ENCODE measurements at places on chromosomes 6 and 20.

DNA sequence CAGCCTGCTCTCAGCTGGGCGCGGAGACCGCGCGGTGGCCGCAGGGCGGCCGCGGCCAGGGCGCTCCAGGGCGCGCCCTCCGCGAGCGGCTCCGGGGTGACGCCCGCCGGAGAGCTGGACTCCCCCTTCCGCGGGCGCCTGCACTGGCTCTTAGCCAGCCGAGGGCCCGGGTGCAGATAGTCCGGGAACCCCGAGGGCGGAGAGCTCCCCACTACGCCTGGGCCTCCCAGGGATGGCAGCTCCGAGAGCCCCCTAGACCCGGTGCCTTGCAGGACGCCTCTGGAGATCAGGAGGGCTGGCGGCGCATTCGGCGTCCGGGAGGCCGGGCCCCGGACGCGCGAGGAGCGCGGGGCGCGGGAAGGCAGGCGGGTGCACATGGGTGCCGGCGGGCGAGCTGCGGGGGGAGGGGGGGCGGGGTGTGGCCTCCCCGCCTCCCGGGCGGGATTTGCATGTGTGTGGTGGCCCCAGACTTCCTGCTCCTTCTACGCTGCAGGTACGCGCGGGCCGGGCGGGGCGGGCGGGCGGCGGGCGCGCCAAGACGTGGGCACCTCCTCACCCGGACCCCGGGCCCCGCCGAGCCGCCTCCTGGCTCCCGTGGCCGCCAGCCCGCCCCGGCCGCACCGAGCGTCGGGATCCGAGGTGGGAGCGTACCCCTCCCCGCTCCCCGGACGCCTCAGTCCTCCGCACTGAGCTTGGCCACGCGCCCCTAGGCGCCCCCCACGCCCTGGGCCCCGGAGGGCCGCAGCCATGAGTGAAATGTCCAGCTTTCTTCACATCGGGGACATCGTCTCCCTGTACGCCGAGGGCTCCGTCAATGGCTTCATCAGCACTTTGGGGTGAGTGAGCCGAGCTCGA, at the start of gene ITPR3:
ITPR3 (plus strand) TSS at position 467 of the 855 bp plus-strand sequence; CDS start at position 748, 281 bp downstream.
- peak; percentile 70 for DNase-seq

- peak; percentile 20 for DNase-seq
Measured at GRCh38 chr20:63140514-63141433, 75.2 kb downstream of the YTHDF1 start.

DNA sequence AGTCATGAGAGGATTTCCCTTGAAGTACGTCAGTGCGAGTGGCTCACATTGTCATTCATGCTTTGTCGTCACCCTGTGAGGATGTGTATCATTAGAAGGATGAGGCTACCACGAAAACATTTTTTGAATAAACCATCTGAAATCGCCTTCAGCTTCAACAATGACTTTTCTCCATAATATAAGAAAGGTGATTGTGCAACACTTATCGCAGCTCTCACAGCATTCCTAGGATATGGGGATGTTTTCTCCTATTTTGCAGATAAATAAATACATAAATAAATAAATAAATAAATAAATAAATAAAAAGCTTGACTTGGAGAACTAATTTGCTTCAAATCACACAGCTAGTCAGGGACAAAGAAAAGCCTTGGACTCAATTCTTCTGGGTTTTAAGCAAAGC, 326.5 kb downstream of the FOXA2 start:
- no peak for DNase-seq

DNA sequence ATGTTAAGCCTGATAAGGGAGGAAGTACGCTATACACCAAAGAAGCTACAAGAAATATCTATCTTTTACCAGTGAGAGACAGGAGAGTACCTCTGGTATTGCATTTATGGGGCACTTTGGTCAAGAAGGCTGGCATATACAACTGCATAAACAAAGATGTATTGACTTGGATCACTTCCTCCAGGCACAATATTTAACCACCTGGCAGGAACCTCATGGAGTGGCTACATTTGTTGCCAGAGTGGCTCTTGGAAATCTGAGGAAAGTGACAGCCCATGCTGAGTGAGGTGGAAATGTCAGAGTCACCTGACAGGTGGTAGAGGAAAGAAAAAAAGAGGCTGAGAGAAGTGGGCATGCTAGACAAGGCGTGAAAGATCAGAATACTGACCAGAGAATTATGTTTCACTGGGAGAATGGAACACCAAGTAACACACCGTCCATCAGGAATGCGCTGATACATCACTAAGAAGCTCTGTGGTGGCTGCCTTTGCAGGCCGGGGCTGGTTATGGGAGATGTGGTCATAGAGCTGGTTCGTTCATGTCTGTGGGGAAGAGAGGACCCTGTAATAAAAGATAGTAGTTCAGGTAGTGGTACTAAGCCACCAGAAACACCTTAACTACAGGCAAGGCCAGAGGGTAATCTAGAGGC, 61.4 kb upstream of the UFL1 start:
- no peak for DNase-seq

GRCh38 chr6:169859978-169860703, 108.7 kb downstream of the ERMARD start:
- peak; percentile 37 for DNase-seq

DNA sequence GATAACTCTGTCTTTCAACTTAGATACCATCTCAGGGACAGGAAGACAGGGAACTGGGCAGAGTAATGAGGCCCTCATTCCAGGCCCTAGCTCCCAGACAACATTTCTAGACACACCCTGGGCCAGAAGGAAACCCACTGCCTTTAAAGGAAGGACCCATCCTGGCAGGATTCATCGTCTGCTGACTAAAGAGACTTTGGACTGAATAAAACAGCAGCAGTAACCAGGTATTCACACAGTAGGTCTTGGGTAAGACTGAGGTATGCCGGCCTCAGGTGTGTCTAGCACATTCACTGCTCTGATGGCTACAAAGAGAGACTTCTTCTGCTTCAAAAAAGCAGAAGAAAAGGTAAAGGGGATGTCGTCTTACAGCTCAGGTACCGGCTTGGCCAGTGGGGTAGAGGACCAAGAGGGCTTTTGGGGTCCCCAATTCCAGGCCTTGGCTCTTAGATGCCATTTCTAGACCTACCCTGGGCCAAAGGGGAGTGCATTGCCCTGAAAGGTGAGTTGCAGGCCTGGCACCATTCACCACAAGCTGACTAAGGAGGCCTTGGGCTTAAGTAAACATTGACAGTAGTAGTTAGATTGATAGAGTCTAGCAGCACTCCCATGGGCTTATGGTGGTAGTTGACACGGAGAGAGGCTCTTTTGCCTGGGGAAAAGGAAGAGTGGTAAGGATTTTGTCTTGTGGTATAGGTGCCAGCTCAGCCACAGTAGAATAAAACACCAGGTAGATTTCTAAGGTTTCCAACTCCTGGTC, 13.4 kb downstream of the SNX14 start:
- DNase-seq, result no peak

- no peak for DNase-seq
Measured at GRCh38 chr6:149235130-149235561, 82.4 kb upstream of the TAB2 start.

DNA sequence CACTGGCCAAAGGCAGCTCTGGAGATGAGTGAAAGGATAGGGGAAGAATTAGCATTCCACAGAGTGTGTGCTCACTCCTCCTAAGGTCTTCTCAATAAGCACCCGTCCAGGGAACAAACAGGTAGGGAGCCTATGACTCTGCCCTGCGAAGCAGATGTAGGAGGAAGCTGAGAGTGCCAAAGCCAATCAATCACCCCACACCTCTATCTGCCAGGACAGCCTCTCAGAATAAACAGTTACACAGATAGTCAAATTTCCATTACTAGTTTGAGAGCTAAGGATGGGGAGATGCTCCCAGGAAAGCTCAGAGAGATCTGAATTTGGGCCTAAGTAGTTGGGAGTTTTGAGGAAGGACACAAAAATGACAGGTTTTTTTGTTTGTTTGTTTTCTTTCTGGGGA, 40.5 kb upstream of the SLA2 start:
- DNase-seq, result no peak

- no peak for DNase-seq
Measured at GRCh38 chr6:158172001-158172400, 3.9 kb downstream of the GTF2H5 start.

GRCh38 chr6:135488023-135488422, 9.5 kb downstream of the AHI1 start:
- DNase-seq, result no peak

DNA sequence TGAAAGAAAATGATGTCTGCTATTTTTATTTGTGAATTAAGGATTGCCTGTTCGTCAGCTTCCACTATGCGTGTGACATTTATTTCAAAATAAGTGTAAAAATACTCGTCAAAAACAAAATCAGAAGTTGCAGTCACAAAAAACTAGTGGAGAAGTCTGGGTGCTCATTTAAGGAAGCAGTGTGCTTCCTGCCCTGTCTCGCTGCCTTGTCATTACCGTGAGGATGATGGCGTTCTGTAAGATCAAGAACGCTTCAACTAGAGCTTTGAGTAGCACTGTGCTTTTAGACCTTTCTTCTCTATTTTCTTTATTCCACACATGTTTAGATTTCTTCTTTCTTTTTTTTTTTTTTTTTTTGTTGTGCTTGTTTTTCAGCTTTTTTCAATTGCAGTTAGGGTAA, 186.9 kb downstream of the TBC1D7 start:
- no peak for DNase-seq

DNA sequence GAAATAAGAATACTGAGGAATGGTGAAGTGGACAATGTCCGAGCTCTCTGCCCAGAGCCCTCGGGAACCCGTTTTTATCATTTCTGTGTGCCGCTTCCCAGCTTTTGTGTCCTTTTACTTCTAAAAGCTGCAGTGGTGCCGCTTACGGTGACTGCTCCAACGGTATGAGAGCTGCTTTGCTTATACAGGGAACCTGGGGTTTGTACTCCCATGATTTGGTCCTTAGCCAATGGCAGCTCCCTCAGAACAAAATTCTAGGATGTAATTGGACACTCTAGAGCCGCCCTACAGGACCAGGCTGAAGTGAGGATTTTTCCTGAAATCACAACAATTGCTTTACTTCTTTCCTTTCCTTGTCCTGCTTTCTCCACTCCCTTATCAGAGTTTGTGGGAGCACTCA, 24.2 kb upstream of the PCSK2 start:
- no peak for DNase-seq

DNA sequence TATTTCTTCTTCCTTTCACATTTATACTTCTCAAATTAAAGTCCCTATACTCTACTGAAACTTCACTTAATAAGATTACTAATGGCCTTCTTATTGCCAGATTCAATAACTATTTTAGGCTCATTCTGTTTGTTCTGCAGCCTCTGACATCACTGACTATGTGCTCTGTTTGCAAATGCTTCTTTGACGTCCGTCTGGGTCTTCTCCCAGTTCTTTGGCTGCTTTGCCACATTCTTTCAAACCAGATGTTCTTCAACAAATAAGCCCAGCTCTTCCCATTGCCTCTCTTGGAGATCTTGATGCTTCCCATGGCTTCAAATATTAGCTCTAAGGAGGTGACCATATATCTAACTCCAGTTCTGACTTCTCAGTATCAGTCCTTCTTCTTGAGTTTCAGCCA, 117.4 kb downstream of the BTBD9 start:
- DNase-seq, result no peak

GRCh38 chr6:101760843-101761621, 367.5 kb downstream of the GRIK2 start:
- DNase-seq, result no peak

DNA sequence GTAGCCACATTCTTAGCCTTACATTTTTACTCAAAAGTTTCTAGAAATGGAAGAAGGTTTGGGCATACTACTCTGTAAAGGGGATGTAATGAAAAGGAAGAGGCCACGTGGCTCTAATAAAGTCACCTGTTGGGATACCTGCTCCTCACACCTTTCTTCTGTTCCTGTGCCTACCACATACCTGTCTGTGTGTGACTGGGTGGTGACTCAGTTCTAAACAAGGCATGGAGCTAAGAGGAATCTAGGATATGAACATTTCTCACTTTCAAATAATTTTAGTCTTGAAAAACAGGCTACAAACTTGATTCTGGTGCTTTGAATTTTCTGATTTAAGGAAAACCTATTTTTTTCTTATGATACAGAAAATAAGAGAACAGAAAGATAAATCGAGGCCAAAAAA, 363.6 kb downstream of the RFPL4B start:
- no peak for DNase-seq

GRCh38 chr6:138307816-138308730, 69.6 kb upstream of the SMIM28 start:
- DNase-seq, result peak; percentile 58

DNA sequence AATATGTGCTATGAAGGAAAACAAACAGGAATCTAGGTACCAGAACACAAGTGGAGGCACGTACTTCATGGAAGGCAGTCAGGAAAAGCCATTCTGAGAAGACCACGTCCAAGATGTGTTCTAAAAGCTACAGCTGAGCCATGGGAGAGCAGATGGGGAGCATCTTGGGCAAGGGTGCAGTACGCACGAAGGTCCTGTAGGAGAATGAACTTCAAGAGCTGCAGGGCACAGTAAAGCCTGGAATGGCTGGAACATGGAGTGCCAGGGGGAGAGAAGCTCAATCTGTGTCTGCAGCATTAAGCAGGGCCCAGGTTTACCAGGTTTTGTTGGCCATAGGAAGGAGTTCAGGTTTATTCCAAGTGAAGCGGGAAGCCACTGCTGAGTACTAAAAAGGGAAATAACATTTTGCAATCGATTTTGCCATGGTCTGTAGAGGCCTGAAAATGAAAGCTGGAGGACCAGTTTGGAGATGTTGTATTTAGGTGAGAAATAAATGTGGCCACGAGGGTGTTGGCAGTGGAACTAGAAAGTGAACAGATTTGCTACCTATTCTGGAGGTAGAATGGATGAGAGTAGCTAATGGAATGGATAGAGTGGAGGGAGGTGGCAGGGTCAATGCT, 29.9 kb downstream of the ADTRP start:
- DNase-seq, result no peak

- DNase-seq, result no peak
Measured at GRCh38 chr6:119757467-119757866, 407.9 kb upstream of the MAN1A1 start.

GRCh38 chr20:15005300-15005986, 668.0 kb upstream of the FLRT3 start:
- DNase-seq, result no peak

- peak; percentile 79 for DNase-seq
Measured at GRCh38 chr6:35343092-35343834, 905 bp downstream of the PPARD start.

- DNase-seq, result no peak
Measured at GRCh38 chr6:5752391-5752680, 254.4 kb downstream of the NRN1 start.

DNA sequence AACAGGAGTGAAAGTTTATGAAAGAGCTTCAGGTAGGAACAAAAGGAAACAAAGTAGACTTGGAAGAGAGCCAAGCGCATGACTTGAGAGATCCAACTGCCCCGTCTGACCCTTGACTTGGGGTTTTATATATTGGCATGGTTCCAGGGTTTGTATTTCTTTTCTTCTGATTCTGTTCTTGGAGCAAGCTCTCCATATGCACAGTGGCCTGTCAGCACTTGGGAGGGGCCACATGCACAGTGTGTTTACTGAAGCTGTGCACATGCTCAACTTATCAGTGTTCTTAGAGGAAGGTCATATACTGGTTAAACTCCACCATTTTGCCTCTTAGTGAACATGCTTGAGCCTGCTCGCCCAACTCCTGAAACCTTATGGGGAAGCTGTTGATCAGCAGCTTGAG, 953.7 kb downstream of the TFAP2A start:
- no peak for DNase-seq

DNA sequence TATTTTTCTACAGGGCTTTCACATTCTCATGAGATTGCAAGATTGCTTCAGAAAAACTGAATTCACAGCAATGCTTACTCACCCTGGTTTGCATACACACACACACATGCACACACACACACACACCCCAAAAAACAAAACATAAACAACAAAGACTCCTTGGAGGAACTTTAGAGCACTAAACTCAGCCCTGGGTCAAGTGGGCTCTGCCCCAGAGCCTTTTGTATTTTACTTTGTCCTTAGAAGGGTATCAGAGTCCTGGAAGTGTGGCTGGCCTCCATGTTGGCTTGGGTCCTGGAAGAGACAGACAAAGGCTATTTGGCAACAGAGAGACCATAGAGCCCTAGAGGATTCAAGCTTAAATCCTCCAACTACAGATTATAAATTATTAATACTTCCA, 8.0 kb upstream of the CST9 start:
- peak; percentile 70 for DNase-seq

All from Right ventricle myocardium superior (tissue), 1 donor.